IMR-90 (cell line): ENCODE measurements at places on chromosomes 12 and 14. TPM values are rescaled to one million over a fixed set of nuclear protein-coding genes. Genes with fewer than 3 reads are reported as not detected.

TAS2R9 gene
- polyA plus RNA-seq, result not detected in 2 replicates

CLEC4C gene
- not detected in 2 replicates for polyA plus RNA-seq

GDF3 gene
- polyA plus RNA-seq, result not detected in 2 replicates

TCTN2 gene
- 8.2 and 8.4 TPM in 2 replicates for polyA plus RNA-seq

STAB2 gene
- not detected in 2 replicates for polyA plus RNA-seq

- DNase-seq, result no peak
Observed at GRCh38 chr14:100747736-100748135, 21.0 kb downstream of the DLK1 start.

DNA sequence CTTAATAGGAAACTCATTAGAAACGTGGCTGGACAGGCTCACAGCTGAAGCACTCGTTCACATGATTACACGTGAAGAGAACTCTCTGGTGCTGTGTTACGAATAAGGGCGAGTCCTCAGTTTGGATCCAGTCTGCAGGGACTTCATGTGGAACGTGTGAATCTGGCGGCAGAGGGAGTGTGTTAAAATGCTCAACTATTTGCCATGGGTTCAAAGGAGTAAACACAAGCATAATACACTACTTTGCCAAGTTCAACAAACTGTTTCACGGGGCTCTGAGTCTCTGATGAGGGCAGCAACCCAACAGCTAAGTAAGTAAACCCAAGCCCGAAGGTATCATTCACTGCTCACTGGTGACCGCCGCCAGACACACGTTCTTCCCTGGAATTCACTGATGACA, 42.4 kb downstream of the NUAK1 start:
- no peak for DNase-seq
